ENCODE measurements at places on chromosomes 5 and 9.

GRCh38 chr9:133914442-133915342 is 77.4 kb downstream of the VAV2 start:
- no peak for DNase-seq

GRCh38 chr9:122672481-122672880 is 2.4 kb upstream of the OR1L3 start:
- DNase-seq, result no peak

GRCh38 chr5:109645707-109646192 is 44.0 kb upstream of the MAN2A1 start:
- DNase-seq, result no peak

DNA sequence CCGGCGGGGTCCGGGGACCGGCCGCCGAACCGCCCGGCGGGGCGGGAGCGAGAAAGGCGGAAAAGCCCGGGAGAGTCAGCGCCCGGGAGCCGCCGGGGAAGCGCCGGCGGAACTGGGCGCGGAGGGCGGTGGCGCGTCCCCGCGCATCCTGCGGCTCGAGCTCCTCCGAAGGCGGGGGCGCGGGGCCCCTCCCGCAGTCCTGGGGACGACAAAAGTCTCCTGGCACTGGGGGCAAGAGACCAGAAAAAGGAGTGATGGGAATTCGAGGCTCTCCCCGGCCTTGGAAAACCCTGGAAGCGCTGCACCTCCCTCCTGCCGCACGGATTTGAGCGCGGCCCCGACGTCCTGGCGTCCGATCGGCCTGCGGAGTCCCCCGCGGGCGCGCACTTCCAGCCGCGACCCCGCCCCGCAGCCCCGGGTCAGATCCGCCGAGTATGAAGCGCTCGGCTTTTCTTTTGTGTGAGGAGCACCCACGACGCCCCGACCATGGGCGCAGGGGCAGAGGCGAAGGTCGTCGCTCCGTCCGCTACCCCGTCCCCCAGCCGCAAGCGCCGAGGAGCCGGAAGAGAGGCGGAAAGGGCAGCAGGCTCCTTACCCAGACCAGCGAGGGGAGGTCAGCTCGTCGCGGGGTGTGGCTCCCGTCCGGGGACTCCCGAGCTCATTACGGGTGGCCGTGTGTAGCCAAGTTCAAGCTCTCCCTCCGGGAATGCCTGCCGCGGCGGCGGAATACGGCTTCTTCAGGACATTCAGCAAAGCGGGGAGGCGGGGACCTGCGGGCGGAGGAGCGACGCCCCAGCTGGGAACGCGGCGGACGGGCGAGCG is at the start of gene EPB41L4A:
TSS of gene EPB41L4A (minus strand) at position 114 of the 822 bp plus-strand sequence. CDS start 238 bp downstream, outside the sequence.
- DNase-seq, result no peak

GRCh38 chr5:54063817-54064216 is 246.6 kb downstream of the ARL15 start:
- no peak for DNase-seq

GRCh38 chr9:8424786-8425410 is 625.3 kb upstream of the DMAC1 start:
- no peak for DNase-seq

DNA sequence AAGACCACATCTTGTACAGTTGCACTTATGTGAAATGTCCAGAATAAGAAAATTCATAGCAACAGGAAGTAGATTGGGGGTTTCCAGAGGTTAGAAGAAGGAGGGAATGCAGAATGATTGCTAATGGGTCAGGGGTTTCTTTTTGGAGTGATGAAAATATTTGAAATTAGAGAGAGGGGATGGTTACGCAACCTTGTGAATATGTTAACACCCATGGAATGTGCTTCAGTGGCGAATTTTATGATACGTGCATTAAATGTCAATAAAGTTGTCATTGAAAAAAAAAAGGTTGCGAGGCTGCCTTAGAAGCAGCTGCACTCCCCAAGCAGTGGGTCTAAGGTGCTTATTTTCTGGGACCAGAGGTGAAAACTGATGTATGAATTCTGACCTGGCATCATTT is 64.4 kb upstream of the SUB1 start:
- DNase-seq, result no peak

- no peak for DNase-seq
These were observed 21.8 kb upstream of the PPP2CA start for GRCh38 chr5:134247428-134248224.

GRCh38 chr5:74372502-74373064 is 267.9 kb downstream of the ENC1 start:
- no peak for DNase-seq

DNA sequence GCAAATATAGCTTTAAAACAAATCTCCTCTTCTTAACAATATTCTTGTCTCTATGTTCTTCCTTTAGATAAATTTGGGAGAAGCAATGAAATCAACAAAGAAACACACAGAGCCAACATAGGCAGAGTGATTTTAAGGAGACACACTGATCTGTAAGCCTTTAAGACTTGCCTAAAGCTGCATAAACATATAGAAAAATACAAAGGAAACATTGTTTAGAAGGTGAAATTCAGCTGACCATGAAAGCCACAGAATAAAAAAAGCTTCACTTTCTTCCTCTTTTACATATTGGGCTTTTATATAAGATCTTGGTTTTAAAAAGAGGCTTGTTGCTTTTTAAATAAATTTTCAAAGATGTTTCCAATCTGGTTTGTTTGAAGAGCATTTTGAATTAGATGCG is 1277.5 kb downstream of the EFNA5 start:
- DNase-seq, result no peak

GRCh38 chr9:8649160-8649559 is 849.6 kb upstream of the DMAC1 start:
- no peak for DNase-seq

GRCh38 chr9:21287280-21287679 is 17.8 kb downstream of the IFNA5 start:
- DNase-seq, result no peak

DNA sequence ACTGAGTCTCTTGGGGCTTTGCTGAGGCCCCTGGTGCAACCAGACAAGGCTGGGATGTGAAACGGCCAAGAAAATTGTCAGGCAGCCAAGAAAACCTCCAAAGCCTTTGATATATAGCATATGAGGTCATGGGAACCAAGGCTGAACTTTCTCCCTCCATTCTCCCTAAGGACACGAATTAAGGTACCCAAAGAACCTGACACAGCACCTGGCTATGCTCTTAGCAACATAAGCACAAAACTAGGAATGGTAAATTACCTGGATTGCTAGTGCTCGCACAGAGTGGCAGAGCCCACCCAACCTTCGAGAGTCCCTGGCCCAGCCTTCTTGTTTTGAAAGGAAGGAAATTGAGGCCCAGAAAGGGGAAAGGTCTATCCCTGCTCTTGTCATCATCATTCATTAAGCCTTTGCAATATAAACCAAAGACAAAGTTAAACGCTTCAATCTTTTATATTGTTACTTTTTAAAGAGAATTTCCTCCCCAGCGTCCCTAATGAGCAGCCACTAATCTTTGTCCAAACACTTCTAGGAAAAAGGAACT is 220.0 kb upstream of the NR4A3 start:
- no peak for DNase-seq

DNA sequence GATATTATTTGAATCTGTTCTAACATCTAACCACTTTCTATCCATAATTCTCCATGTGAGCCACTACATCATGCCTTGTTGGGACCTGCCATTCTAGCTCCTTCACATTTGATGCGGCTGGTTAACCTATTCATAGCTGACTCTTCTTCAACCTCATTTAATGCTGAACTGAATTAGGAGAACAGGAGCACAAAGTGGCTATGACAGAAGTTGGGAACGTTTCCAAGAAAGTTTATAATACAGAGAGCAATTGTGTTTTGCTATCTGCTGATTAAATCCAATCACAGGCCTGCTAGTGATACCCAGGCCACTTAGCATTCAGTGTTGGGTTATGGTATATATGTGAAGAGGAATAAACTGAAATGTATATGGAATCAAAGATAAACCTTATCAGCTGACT is 440.3 kb downstream of the PTPRD start:
- DNase-seq, result no peak

DNA sequence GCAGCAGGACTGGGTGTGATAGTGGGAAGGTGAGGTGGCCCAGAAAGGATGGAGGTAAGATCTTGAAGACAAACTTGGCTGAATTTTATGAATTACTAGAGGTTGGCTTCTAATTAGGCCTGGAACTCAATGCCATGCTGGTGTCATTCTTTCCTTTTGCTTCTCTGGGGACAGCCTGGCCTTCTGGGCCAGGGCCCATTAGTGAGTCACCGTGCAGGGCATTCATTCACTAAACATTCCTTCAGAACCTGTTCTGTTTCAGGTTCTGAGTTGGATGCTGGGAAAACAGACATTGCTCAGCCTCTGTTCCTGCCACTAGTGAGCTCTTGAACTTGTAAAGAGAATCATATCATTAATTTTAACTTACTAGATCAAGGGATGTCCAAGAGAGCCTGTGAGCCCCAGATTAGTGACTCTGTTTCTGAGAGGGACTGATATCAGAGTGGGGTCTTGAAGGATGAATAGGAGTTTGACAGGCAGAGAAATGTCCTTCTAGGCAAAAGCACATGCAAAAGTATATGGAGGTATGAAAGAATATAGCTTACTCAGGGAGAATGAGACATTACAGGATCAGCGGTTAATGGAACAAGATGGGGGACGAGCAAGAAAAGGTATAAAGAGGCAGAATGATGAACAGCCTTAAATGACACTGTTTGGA is 66.5 kb downstream of the LHX2 start:
- DNase-seq, result no peak

DNA sequence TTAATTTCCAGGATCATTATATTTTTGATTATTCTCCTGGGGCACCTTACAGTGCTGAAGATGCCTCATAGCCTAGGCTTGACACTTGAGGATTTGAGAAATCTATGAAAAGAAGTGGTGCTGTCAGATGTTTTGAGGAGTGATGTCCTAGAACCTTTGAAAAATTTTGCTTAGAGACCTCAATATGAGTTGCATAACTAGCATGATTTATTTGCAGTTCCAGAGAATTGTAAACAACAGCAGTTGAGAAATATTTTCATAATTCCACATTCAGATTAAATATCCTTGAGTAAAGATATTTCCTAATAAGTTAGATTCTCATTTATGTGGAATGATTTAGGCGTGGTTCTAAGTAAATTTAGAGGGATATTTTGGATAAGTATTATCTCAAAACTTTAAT is 225.8 kb downstream of the ADAMTSL1 start:
- no peak for DNase-seq

DNA sequence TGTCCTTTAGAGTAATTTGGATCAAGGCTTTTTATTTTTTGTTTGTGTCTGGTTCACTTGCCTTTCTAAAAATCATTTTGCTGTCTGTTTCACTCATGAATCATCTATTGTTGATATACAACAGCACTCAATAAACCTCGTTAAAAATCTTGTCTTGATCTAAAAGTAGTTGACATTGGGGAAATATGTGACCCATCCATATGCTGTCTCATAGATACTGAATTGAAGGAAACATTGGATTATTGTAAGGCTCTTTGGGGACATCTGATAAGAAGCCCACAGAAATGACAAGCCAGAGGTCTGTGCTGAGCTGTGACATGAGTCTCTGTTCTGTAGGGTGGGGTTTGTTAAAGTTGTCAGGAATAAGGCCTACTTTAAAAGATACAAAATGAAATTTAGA is 208.0 kb downstream of the PDZD2 start:
- DNase-seq, result no peak

DNA sequence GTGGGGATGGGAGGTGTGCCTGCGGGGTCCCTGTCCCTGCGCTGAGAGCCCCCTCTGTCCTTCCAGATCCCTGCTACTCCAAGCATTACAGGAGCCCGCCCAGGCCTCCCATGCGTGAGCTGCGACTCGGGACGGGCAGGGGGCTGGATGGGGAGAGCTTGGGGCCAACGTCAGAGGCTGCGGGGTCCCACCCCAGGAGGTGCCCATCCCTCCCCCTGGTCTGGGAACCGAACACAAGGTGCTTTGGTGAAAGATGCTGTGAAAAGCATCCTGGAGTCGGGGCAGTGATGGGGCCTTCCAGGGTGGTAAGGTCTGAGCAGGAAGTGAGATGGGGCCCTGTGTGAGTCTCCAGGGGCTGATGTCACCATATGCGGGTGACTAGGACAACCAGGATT is 2.7 kb downstream of the LCN9 start:
- no peak for DNase-seq

DNA sequence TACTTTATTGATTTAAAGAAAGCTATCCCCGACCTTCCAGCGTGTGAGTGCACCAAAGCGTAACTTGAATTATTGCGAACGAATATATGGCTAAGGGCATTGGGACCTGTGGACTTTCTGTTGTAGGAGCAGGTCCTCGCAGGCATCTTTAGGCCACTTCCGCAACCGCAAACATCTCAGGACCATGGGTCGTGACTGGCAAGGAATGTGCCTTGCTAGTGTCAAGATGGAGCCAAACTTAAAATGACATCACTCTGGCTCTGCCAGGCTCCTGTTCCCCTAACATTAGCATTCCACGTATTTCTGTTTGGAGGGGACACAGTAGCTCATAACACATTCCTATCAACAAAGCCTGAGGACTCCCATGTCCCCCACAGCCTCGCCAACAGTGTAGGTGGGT is 44.1 kb upstream of the OLFM1 start:
- DNase-seq, result no peak

DNA sequence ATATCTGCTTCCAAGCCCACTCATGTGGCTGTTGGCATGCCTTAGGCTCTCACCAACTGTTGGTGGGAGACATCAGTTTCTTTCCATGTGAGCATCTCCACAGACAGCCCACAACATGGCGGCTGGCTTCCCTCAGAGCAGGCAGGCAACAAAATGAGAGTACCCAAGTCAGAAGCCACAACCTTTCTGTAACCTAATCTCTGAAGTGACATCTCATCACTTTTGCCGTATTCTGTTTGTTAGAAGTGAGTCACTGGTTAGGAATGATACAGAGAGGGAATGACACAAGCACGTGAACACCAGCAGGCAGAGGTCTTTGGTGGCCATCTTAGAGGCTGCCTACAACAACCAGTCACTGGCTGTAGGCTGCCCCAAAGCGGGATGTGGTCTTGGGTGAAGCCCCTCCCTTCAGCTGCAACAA is 88.6 kb upstream of the RASGRF2 start:
- no peak for DNase-seq

- DNase-seq, result no peak
These were observed 133.3 kb downstream of the MACROH2A1 start for GRCh38 chr5:135265497-135266302.

DNA sequence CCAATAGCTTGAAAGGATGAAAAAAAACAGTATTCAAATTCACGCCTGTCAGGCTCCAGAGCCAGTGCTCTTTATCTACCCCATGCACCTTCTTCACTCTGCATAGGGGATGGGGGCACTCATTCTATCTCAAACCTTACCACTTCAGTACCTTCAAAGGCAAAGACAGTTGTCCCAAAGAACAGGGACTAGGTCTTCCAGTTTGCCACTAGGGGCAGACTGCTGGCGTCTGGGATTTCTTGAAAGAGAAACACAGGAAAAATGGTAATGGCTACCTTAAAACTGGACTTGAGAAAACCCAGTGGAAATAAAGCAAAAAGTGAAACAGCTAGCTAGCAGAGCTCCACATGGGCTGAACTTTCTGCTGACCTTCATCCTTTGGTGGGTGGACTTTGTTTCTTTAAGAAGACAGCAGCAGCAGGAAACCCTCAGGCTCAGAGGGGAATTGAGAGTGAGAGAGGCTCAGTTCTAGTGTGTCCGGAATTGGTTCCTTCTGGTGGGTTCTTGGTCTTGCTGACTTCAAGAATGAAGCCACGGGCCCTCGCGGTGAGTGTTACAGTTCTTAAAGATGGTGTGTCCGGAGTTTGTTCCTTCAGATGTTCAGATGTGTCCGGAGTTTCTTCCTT is 41.0 kb upstream of the SLC36A1 start:
- DNase-seq, result no peak

Measured in CD4-positive, alpha-beta T cell treated with Interleukin-4 for 4 hours (primary cell).